ENCODE measurements at places on chromosomes 2 and 18.

DNA sequence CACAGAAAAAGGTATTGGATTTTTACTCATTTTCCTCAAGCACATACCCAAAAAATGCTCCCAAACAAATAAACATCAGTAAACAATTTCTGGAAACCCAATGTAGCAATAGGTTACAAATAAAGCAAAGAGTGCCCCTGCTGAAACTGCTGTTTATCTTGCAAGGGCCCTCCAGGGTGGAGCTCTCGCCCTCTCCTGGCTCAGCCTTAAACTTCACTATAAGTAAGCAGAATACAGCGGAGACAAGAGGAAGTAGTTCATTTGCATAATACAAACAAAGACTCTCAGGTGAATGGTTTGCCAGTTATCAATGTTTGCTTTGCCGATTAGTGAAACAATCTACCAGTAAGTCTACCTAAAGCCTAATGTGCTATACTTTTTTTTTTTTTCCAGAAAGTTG lies 437.6 kb downstream of the DLGAP1 start:
- no peak for DNase-seq

DNA sequence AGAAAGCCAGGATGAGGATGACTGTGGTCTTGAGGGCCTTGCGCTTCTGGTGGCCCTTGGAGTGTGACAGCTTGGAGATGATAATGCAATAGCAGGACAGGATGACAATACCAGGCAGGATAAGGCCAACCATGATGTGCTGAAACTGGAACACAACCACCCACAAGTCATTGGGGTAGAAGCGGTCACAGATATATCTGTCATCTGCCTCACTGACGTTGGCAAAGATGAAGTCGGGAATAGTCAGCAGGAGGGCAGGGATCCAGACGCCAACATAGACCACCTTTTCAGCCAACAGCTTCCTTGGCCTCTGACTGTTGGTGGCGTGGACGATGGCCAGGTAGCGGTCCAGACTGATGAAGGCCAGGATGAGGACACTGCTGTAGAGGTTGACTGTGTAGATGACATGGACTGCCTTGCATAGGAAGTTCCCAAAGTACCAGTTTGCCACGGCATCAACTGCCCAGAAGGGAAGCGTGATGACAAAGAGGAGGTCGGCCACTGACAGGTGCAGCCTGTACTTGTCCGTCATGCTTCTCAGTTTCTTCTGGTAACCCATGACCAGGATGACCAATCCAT lies 2.7 kb downstream of the CXCR4 start:
- DNase-seq: no peak

- DNase-seq: no peak
These were observed 49.9 kb downstream of the CRACDL start for GRCh38 chr2:98886066-98886554.

- DNase-seq: no peak
These were observed 48.9 kb downstream of the TGIF1 start for GRCh38 chr18:3498698-3499471.

GRCh38 chr2:147181351-147182029 lies 663.3 kb upstream of the ACVR2A start:
- DNase-seq: no peak

- no peak for DNase-seq
These were observed 33.7 kb downstream of the SPAG16 start for GRCh38 chr2:213317929-213318328.

DNA sequence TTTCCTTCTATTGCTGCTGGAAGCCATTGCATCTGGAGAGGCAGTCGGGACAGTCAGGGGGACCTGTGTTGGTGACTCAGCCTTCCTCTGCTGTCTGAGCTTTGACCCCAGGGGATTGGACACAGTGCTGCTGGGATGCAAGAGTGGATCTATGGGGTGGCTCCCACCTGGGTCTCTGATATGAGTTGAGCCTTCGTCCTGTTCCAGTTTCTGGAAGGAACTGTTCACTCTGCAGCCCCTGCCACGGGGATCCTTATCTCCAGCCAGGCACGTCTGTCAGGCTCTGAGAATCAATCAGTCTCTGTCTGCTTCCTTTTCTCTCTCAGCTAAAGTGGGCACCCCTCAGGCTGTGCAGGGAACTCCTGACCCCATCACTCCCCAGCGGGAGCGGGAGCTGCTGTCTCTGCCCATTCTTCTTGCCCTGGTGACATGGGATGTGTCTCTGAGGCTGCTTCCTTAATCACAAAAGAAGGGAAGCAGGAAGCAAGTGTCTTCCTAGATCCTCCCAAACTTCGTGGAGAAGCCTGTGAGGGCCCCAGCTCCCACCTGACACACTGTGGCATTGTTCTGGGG lies 51.7 kb downstream of the ARHGAP28 start:
- DNase-seq: no peak

DNA sequence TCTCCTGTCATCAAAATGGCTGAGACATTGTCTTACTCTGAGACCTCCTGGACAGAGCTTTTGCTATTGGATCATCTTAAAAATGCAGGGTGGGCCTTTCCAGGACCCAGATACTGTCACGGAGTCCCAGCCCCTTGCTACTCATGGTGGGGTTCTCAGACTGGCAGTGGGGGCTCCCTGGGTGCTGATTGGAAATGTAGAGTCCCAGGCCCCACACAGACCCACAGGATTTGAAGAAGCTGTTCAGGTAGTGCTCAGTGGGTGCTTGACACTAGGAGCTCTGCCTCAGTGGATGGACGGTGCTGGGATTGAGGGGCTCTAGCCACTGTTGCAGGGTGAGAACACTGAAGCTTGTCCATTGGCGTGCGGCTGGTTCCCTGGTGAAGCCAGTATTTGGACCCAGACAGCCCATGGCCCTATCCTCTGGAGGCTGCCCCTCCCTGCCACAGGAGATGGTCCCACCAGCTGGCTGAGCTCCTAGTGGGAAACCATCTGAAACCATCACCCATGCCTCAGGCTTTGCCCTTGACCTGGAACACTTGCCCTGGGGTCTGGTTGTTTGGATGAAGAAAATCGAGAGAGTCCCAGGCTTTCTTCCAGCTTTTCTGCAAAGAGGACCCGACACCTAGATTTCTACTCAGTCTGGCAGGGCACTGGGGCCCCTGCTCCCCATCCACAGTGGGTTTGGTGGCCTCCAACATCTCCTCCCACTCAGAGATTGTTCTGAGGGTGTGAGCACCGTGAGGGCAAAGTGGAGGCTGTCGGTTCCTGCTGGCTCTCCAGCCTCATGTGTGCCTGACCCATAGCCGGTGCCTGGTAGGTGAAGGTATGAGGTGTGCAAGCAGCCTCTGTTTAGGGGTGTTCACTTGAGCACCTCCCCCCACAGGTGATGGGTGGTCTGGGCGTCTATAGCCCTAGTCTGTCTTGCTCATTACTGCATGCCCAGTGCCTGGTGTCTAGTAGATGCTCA lies 30.1 kb downstream of the MROH2A start:
- DNase-seq: no peak

- DNase-seq: no peak
These were observed 35.7 kb upstream of the CABLES1 start for GRCh38 chr18:23099621-23100020.

- DNase-seq: no peak
These were observed 630.2 kb downstream of the ARHGAP15 start for GRCh38 chr2:143759455-143759854.

GRCh38 chr2:119065146-119065545 lies 93.4 kb downstream of the C1QL2 start:
- DNase-seq: no peak

DNA sequence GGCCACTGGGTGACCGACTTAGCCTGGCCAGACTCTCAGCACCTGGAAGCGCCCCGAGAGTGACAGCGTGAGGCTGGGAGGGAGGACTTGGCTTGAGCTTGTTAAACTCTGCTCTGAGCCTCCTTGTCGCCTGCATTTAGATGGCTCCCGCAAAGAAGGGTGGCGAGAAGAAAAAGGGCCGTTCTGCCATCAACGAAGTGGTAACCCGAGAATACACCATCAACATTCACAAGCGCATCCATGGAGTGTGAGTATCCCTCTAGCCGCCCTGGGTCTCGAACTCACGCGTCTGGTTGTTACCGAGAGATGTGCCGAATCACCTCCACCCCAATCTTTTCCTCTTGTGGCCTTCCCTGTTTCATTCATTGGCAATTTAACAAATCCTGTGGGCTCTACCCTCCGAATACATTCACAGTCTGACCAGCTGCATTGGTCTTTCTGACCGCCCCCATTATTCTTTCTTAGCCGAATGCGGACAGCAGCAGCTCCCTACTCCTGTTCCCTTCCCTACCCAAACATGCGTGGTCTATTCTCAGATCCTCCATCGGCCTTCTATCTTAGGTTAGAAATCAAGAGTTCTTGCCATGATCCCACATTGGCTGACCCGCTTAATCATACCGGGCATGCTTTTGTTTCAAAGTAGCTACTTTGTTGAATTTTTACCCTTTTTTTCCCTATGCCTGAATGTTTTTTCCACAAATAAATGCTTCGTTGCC lies 631 bp downstream of the RPL31 start:
- no peak for DNase-seq

- DNase-seq: peak; percentile 37
These were observed 60.1 kb upstream of the GLI2 start for GRCh38 chr2:120675460-120676130.

DNA sequence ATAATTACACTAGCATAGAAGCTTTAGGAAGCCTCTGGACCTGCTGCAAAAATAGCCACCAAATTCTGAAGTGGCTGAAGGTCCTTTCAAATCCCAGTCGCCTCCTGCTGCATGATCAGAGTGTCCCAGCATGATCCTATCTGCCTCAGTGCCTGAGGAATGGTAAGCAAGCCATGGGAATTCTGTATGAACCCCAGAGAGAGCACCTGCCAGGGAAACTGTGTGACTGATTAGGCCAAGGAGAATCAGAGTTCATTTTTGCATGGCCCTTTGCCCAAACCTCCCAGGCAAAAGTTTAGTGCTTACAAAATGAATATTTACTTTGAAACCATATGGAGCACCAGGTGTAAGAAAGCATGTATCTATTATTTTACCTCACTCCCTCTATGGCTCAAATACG lies 221.4 kb downstream of the ARL4C start:
- no peak for DNase-seq

DNA sequence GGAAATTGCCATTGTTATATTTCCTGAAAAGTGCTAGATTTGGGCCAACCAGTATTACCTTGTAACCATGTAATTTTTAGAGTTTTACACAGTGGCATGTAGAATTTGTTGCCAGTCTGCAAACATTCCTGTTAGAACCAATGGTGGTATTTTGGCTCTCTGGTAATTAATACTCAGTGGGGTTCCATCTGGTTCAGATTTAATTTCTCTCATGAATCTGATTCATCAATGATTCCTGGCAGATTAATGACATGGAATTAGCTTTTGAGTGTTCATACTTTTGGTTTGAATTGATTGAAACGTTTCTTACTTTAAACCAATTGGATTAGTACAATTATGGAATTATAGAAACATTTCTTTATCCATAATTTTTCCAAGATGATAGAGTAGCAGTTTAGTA lies 93.2 kb downstream of the MC4R start:
- DNase-seq: no peak

- DNase-seq: peak; percentile 5
These were observed 214.6 kb downstream of the SETBP1 start for GRCh38 chr18:44895176-44895798.

- DNase-seq: no peak
These were observed 43.4 kb downstream of the KIAA1328 start for GRCh38 chr18:36872329-36872728.

- DNase-seq: no peak
These were observed 767.0 kb upstream of the RAB6C start for GRCh38 chr2:129212299-129212958.

DNA sequence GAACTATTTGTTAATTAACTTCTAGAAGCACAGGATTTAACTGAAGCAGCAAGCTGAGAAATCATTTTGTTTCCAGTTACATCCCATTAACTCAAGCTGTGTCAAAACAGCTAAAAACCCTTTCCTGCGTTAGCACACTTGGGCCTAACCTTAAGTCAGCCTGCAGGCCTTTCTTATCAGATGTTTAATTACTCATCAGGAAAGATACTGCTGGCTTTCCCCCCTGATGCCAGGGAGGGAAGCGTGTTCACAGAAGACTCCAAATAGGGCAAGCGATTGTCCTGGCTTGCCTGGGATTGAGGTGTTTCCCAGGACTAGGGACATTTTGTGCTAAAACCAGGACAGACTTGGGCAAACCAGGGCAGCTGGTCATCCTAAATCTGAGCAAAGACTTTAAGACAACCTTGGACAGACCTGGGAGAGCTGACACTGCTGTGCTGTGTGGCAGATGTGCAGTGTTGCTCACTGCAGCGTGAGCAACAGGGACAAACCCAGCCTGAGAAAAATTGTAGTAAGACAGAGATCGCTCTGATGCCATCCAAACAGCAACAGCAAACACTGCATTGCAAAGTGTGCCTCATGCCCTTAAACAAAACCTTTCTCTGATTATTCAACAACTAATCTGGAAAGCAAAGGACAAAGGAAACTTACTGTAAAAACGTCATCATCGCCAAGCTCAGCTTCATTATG lies 100.9 kb downstream of the SPRED2 start:
- DNase-seq: no peak

DNA sequence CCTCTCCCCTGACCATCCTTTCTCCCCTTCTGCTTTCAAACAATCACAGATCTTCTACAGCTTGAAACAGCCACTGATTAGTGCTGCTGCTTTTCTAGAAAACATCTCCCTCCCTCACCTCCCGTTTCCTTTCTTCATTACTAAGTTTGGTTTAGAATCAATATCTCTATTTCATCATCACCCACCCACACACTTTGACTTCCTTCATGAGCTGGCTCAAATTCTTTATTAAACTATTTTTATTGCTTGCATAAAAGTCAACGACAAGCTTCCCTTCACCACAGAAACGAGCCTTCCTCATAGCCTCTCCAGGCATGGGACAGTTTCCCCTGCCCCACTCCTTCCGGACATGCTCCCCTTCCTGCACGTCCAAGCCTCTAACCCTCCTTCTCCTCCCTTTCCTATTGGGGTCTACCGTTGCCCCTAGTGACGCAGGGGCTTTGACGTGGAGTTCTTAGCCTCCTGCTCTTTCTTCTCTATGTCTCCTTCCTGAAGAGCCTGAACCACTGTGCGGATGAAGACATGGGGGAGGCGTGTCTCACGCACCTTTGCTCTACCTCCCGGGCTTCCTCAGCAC lies 172.0 kb downstream of the AFF3 start:
- no peak for DNase-seq

DNA sequence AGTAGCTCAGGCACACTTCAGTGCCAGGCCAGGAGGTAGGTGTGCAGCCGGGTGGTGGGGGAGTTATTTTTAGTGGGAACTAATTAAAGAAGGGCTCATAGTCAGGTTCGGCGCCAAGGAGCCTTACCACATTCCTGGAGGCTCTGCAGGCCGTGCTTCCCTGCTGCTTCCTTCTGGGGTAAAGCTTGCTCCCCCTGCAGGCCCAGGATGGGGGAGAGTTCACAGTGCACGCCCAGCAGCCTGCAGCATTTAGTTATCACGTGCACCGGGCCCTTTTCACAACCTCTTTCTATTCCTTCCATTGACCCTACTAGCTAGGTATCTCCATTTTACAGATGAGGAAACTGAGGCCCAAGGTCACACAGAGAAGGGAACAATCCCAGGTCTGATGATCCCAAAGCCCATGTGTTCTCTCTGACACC lies 2.5 kb downstream of the KCNF1 start:
- DNase-seq: no peak

GRCh38 chr2:234569776-234570430 lies 73.0 kb upstream of the ARL4C start:
- DNase-seq: no peak

Data from stimulated activated CD4-positive, alpha-beta T cell treated with anti-CD3 and anti-CD28 coated beads, Interleukin-1b, Interleukin-23, amount 100 ng/mL, for 24 hours (primary cell).